ENCODE measurements at places on chromosomes 1 and 21.

GRCh38 chr1:21129407-21129806 is 47.3 kb downstream of the EIF4G3 start:
- no peak for DNase-seq

GRCh38 chr21:28135646-28136045 is 857.0 kb downstream of the LTN1 start:
- no peak for DNase-seq

DNA sequence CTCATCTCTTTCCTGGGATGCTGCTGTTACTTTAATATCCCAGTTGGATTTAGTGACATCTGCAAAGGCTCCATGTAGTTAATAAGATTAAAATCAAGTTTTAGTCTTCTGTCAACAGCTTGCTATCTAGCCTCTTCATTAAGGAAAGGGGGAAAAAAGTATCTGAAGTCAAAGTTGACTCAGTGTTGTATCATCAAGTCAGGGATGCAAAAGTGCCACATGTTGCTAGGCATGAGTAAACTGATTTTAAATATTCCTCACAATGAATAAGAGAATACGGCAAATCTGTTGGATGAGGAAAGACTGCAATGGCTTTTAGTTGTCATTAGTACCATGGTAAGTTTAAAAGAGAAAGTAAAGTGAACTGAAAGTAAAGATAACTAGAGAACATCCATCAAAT is 383.2 kb upstream of the ZRANB2 start:
- no peak for DNase-seq

- DNase-seq, result no peak
These were observed 27.1 kb downstream of the CTNNBIP1 start for GRCh38 chr1:9882945-9883303.

GRCh38 chr21:37862536-37862935 is 53.7 kb downstream of the KCNJ6 start:
- DNase-seq, result no peak

- DNase-seq, result no peak
These were observed 395.4 kb upstream of the ADAMTS5 start for GRCh38 chr21:27362249-27362648.

- peak; percentile 72 for DNase-seq
These were observed 658 bp upstream of the COL16A1 start for GRCh38 chr1:31704271-31705079.

GRCh38 chr21:23804866-23805265 is 1802.4 kb downstream of the MRPL39 start:
- no peak for DNase-seq

DNA sequence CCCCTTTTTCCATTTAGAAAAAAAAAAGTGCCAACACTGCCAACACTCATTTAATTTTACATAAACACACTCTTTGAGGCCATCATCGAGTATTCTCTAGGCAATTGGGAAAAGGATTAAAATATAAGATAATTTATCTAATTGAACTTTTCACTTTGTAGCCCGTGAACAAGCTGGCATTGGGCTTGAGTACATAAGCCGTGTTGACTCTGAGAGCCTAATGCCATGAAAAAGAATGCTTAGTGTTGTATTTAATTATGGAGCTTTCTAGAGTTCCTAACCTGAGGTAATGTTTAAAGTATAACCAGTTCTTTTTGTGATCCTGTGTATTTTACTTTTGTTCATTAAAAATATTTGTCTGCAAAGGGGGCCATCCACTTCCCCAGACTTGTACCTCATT is 193.8 kb downstream of the LYPLAL1 start:
- DNase-seq, result peak; percentile 75

- no peak for DNase-seq
These were observed 382 bp downstream of the GPBP1L1 start for GRCh38 chr1:45686015-45686287.

DNA sequence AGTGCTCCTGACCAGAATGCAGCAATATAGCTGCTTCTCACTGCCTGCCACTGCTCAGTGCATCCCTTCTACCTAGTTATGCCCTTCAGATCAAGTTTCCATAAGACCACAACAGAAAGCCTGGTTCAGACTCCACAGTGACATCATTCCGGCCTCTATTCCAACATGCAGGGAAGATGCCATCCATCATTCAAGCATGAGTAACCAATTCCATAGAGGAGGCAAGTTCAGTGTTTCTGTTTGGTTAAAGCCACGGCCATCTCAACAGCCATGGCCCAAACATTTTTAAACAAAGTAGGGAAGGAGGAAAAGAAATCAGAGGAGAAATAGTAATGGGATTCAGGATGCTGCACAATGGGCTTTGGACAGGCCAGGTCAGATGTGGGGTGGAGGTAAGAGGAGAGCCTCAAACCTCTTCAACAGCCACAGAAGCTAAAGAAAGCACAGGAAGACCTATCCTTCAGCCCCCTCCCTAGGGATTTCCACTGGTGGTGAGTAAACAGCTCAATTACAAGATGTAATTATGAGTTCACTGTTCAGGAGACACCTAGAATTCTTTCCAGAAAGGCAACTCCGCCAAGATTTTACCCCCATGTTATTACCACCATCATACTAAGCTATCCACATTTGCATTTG is 484.9 kb downstream of the SETD4 start:
- no peak for DNase-seq

DNA sequence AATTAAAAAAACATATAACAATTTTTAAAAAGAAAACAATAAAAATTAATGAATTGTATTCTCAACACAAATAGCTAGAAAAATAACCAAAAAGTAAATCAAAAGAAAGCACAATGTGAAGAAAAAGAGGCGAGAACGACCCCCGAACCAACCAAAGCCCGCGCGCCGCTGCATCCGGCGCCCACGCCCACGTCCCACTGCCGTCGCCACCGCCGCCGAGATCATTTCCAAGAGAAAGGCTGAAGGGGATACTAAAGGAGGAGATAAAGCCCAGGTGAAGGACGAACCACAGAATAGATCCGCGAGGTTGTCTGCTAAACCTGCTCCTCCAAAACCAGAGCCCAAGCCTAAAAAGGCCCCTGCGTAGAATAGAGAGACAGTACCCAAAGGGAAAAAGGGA is 11.8 kb upstream of the ABCB10 start:
- DNase-seq, result no peak

DNA sequence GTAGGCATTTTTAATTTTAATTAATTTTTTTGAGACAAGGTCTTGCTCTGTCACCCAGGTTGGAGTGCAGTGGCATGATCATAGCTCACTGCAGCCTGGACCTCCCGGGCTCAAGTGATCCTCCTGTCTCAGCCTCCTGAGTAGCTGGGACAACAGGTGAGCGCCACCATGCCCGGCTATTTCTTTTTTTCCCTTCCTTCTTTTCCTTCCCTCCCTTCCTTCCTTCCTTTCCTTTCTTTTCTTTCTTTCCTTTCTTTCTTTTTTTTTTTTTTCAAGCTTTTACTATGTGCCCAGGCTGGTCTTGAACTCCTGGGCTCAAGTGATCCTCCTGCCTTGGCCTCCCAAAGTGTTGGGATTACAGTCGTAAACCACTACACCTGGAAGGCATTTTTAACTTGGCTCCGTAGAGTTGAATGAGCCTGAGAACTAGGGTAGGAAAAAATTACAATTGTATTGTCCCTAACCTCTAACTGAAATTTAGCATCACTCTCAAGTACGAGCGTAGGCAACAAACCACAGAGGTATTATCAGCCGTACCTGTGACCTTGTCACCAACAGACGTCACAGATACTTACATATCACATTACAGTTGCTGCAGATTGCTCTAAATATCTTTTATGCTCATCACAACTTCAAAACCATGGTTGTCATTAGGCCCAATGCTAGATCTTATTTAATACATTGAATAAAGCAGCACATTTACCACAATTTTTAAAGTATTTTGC is 8.0 kb downstream of the RUNX3 start:
- no peak for DNase-seq

DNA sequence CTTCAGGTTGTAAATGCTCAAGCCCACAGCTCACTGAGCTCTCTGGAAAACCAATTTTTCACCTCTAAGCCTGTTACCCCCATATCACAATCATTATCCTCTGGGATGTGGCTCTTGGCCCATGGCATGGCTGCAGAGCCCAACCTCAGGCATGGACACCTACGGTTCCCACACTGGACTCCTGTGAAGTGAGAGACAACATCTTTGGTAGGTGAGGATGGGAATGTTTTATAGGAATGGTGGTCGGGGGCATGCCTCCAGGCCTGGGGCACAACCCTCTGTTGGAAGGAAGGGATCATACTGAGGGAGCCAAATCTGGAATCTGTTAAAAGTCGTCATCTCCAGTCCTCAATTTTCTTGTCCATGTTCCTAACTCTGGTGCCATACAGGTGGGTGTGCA is 179.1 kb downstream of the FOXD2 start:
- DNase-seq, result no peak

- DNase-seq, result no peak
These were observed 55.8 kb downstream of the SLC9A1 start for GRCh38 chr1:27099135-27099586.

DNA sequence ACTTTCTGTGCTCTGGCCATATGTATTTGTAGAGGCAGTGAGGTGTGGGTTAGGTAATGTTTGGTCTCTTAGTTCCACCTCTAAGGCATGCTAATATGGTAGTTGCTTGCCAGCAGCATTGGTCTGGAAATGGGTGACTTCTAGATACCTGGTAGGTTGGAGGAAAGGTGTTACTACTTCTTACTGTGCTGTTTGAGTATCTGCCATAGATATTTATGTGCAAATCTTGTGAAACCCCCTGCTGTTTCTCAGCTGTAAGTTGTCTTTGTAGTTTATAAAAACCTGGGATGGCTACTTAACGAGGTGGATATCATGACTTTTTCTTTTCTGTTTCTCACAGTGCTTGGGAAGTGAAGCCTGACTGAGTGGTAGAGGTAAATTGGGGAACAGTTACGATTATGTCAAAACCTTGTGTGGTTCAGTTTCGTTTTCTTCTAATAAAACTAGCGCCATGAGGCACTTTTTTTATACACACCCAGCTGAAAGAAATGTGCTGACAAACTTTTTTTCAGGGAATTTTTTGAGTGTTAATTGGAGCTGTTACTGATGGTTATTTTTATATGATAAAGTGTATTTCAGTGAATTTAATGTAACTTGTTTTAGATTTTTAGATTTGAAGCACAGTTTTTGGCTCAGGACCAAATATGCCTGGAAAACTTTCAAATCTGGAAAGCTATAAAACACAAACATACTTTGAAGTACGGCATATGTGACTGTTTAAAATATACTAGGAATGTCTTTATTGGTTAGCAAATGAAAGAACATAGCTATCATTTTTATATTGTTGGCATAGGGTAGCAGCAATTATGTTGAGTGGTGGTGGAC is 42.1 kb downstream of the CAMSAP2 start:
- DNase-seq, result no peak

DNA sequence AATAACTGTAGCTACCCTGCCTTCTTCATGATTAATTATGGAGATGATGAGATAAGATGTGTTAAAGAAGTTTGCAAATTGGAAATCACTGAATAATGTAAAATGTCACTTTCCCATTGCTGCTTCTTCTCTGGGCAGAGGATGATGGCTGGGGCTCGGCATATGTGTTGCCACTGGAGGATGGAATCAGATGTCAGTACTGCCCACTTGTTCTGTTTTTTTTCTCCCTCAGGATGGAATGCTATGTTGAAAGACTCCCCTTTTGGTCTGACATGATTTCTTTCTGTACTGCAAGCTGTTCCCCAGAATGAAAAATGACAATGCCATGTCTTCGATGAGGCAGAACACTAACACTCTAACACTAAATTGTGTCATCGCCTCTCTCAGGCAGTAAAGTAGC is 373.9 kb upstream of the SPAG17 start:
- DNase-seq, result no peak

GRCh38 chr1:171596119-171596518 is 25.9 kb upstream of the MYOCOS start:
- no peak for DNase-seq

- DNase-seq, result no peak
These were observed 19.4 kb downstream of the HSD11B1 start for GRCh38 chr1:209723756-209724693.

DNA sequence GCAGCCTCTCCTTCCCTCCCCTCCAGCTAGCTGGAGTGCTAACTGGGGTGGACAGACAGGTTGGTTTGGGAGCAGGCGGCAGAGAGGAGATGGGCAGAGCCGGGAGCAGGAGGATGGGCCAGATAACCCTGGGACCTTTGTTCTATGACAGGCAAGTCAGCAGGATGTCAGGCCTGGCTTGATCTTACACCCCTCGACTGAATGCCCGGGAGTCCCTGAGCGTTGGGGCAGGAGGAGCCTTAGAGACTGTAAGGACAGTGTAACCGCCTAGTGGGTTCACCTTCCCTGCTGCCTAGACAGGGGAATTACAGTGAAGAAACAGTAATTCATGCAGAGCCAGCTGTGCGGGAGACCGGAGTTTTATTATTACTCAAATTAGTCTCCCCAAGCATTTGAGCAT is 60.2 kb downstream of the MDM4 start:
- no peak for DNase-seq

DNA sequence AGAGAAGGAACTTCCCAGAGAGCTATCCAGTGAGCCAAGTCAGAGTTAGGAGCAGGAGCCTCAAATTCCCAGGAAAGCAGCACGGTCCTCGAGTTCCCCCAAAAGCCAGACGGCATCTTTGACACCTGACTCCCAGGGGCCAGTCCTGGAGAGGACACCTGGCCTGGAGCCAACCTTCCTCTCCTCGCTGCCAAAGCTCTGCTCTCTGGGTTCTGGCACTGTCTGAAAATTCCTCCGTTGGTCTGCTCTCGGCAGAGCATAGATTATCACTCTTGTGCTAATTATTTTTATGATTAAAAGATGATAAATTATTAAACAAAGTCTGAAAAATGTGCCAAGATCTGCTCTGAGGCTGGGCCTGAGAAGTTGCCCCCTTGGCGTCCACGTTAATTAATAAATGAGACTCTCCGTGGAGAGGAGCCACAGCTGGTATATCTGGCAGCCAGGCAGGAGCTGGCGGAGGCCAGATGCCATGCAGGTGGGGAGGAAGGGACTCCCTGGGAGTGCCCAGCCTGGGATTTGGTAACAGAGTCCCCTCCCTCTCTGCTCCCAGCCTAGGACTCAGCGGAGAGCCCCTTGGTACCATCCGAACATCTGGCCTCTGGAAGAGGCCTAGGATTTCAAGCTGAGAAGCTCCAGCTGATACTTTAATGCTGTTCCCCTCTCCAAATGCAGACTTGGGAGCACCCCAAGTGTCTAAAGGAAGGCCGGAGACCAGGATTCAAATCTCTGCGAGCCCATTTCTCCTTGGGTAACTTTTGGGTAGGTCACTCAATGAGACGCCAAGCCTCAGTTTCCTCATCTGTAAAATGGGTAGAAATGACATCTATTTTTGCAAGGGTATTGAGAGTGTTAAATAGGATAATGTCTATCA is 163.7 kb upstream of the POU3F1 start:
- DNase-seq, result no peak

GRCh38 chr21:21439761-21440160 is 441.6 kb downstream of the NCAM2 start:
- DNase-seq, result no peak

Data from NCI-H2081 treated with DMSO at 0.1 percent for 48 hours (cell line).